Fibroblast of villous mesenchyme (primary cell): ENCODE measurements at places on chromosomes 1 and 21. TPM values are rescaled to one million over a fixed set of nuclear protein-coding genes. Genes with fewer than 3 reads are reported as not detected.

IFNLR1 gene
- total RNA-seq = under 0.01 TPM in 1 of 2 replicates, not detected in the other

WLS gene
- 66.1 and 83.8 TPM in 2 replicates for total RNA-seq

CFAP141 gene
- not detected in 2 replicates for total RNA-seq

KIFAP3 gene
- total RNA-seq = 22.5 and 38.9 TPM in 2 replicates

LRRN2 gene
- total RNA-seq = under 0.01 TPM in 1 of 2 replicates, not detected in the other

RCSD1 gene
- total RNA-seq = 0.64 and 1.3 TPM in 2 replicates

HSD3B1 gene
- 2.6 TPM in 1 of 2 replicates, not detected in the other for total RNA-seq

SLC25A24 gene
- 62.2 and 80.7 TPM in 2 replicates for total RNA-seq

SAMD13 gene
- total RNA-seq = under 0.01 and 0.64 TPM in 2 replicates

NBPF4 gene
- total RNA-seq = under 0.01 TPM in 1 of 2 replicates, not detected in the other

UMODL1 gene
- under 0.01 TPM in 1 of 2 replicates, not detected in the other for total RNA-seq

OLIG1 gene
- total RNA-seq = not detected in 2 replicates

GBP5 gene
- under 0.01 and 0.32 TPM in 2 replicates for total RNA-seq

ADAMTS1 gene
- total RNA-seq = 177 and 589 TPM in 2 replicates

CR1L gene
- not detected in 2 replicates for total RNA-seq

TBX19 gene
- total RNA-seq = 0.64 and 0.86 TPM in 2 replicates

USH2A gene
- under 0.01 TPM in 2 replicates for total RNA-seq

MARK1 gene
- total RNA-seq = 0.86 and 1.6 TPM in 2 replicates

SEMA4A gene
- total RNA-seq = 0.43 and 0.64 TPM in 2 replicates

CRYAA gene
- total RNA-seq = not detected in 2 replicates

CYP4B1 gene
- total RNA-seq = not detected in 2 replicates

ALPL gene
- total RNA-seq = 1.3 and 1.7 TPM in 2 replicates

TNFRSF14 gene
- total RNA-seq = 17.7 and 24.5 TPM in 2 replicates

MAN1C1 gene
- total RNA-seq = 3.9 and 5.2 TPM in 2 replicates

CCDC18 gene
- total RNA-seq = 10.3 and 14.7 TPM in 2 replicates

ZNF648 gene
- total RNA-seq = not detected in 2 replicates

SDHB gene
- total RNA-seq = 123 and 129 TPM in 2 replicates

GOLT1A gene
- not detected in 2 replicates for total RNA-seq

AUNIP gene
- total RNA-seq = 2.9 and 3.5 TPM in 2 replicates

LORICRIN gene
- total RNA-seq = not detected in 2 replicates

PTPN22 gene
- total RNA-seq = 0.32 and 0.86 TPM in 2 replicates

C1QA gene
- not detected in 2 replicates for total RNA-seq

KCNK1 gene
- 2.6 and 4.3 TPM in 2 replicates for total RNA-seq

MROH7 gene
- total RNA-seq = under 0.01 TPM in 1 of 2 replicates, not detected in the other

SNAPIN gene
- 55.7 and 66.1 TPM in 2 replicates for total RNA-seq

CPLANE2 gene
- total RNA-seq = 13.0 and 15.1 TPM in 2 replicates

FYB2 gene
- total RNA-seq = not detected in 2 replicates

BNIPL gene
- under 0.01 TPM in 2 replicates for total RNA-seq

IL20 gene
- total RNA-seq = 0.32 and 0.86 TPM in 2 replicates

CACNA1S gene
- not detected in 2 replicates for total RNA-seq

FCGR3B gene
- total RNA-seq = not detected in 2 replicates

ETV3L gene
- total RNA-seq = not detected in 2 replicates

LZIC gene
- total RNA-seq = 28.7 and 37.6 TPM in 2 replicates
